ENCODE measurements at places on chromosomes 4 and X.
A peak's percentile ranks its signal among the peaks of the same experiment; 100 is the strongest.

DNA sequence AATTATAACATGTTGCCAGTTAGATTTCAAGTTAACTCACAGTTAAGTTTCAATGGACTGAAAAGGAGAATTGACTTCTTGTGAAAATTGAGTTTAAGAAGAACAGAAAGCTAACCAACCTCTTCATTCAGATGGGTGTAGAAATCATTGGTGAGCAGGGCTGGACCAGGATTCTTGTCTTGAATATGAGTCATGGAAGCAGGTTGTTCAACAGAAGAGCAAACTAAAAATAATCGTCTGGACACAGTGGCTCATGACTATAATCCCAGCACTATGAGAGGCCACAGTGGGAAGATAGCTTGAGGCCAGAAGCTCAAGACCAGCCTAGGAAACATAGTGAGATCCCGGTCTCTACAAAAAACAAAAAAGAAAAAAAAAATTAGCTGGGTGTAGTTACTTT, 98.2 kb downstream of the ARSJ start:
- DNase-seq, result no peak

- DNase-seq, result no peak
Measured at GRCh38 chr4:100929135-100929534, 411.3 kb upstream of the EMCN start.

DNA sequence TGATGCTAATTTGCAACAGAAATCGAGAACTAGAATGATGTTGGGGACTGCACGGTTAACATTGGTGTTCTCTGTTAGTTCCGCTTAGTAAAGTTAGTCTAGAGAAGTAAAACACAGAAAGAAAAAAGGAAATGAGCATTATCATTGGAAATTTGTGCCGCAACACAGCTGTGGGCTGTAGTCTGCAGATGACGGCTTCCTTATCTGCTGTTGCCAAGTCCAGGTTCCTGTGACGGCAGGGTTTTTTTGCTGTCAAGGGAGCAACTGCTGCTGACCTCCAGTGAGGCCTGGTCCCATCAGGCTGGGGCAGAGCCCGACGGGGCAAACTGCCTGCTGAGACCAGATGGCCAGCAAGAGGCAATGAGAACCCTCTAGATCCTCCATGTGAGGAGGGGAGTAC, 38.9 kb upstream of the PHEX start:
- DNase-seq, result no peak

GRCh38 chr4:182885738-182886077, 31.5 kb downstream of the DCTD start:
- DNase-seq, result no peak

GRCh38 chrX:67568769-67569168, 24.9 kb downstream of the AR start:
- DNase-seq, result no peak

GRCh38 chrX:69031971-69032391, 133.3 kb downstream of the PJA1 start:
- DNase-seq, result no peak

DNA sequence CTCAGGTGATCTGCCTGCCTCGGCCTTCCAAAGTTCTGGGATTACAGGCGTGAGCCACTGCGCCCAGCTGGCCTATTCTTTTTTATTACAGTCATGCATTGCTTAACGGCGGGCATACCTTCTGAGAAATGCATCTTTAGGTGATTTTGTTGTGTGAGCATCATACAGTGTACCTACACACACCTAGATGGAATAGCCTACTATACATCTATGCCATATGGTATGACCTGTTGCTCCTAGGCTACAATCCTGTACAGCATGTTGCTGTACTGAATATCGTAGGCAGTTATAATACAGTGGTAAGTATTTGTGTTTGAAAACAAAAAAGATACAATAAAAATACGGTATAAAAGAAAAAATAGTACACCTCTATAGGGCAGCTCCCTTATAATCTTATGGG, 6.0 kb downstream of the STAG2 start:
- DNase-seq, result no peak

DNA sequence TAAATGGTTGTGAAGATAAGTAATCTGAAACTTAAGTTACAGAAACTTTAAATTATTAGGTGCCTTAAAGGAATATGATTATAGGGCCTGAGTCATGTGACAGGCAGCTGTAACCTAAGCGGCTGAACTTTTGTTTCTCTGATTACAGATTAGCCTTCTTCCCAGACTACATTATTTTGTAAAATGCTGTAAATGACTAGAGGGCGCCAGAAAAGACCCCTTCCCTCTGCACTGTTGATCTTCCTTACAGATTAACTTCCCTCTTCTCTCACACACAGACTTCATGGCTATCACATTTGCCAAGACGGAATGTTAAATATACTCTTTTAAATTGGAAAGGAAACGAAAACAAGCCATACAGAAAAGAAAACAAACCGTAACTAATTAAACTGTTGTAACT, 96.6 kb downstream of the EVC2 start:
- no peak for DNase-seq

DNA sequence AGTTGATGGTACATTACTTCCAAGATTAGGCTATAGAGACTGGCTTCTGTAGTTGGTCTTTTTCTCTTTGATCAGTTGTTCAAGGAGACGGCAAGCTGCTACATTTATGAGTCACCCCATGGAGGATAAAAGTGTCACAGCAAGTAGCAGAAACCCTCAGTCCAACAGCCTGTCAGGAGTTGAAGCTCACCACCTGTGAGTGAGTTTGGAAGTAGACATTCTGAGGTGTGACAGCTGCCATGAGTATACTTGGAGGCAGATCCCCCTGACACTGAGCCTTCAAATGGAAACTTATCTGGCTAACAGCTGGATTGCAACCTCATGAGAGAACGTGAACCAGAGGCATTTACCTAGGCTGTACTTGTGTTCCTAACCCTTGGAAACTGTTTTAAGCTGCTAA, 68.0 kb downstream of the CCNG2 start:
- DNase-seq, result no peak

DNA sequence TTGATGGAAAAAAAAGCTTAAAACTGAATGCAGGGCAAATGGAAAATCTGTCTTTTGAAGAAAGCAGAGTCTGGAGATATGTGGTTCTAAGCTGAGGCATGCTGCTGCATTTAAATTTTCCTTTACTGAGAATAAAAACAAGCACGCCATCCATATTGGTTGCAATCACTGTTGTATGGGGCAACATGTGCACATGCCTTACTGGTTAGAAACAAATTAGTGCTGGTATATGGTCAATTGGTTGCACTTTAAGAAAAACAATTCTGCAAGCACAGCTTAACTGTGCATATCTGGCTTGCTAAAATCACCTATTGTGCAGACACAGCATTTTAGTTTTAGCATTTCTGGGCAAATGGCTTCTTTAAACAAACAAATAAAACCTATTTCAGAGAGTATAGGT, 239.1 kb downstream of the NDST4 start:
- DNase-seq, result no peak

DNA sequence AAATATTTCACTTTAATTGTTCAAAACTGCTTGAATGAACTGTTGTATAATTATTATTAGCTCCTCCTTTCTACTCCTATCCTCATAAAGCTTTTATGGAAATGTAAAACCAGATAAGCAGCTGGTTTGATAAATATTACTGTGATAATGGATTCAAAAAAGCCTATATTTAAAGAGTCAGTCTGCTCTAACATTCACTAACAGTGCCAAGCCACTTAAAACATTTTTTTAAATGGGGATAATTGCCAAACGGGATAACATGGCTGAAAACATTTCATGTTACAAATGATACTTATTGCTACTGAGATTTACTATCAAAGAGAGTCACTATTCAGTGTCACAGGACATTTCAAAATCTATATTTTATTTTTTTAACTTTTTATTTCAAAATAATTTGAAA, 17.4 kb downstream of the ARHGAP24 start:
- no peak for DNase-seq

DNA sequence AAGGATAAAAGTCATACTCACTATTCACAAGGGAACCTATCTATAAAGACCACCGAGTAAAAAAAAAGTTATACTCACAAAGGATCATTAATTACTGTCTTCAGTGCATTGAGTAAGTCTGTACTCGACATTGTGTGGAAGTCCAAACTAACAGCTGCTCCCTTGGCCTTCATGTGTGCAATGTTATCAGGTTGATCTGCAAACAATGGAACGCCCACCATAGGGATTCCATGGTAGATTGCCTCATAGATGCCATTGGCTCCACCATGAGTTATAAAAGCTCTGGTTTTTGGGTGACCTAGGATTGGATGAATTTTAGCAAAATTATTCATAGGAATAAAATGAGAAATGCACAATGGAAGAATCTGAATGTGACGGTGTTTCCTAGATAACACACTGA, 10.6 kb downstream of the UGT2B4 start:
- no peak for DNase-seq

GRCh38 chr4:16011173-16011572, 48.2 kb upstream of the FGFBP2 start:
- no peak for DNase-seq

DNA sequence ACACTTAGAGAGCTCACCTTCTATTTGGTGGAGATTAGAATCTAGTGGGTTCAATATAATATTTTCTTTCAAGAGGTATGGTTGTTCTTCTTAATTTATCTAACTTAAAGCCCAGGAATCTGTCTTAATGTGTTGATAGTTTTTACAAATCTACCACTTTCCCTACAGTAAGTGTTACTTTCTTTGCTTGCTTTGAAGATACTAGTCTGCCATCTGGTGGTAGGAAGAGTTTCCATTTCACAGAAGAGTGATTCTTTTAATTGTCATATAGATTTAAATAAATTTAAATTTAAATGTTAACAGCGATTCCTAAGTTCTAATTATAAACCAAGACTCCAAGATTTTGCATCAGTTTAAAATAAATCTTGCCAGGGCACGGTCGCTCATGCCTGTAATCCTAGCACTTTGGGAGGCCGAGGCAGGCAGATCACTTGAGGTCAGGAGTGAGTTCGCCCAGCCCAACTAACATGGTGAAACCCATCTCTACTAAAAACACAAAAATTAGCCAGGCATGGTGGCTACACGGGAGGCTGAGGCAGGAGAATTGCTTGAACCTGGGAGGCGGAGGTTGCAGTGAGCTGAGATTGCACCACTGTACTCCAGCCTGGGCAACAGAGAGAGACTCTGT, 43.5 kb downstream of the NUDT9 start:
- peak; percentile 6 for DNase-seq

DNA sequence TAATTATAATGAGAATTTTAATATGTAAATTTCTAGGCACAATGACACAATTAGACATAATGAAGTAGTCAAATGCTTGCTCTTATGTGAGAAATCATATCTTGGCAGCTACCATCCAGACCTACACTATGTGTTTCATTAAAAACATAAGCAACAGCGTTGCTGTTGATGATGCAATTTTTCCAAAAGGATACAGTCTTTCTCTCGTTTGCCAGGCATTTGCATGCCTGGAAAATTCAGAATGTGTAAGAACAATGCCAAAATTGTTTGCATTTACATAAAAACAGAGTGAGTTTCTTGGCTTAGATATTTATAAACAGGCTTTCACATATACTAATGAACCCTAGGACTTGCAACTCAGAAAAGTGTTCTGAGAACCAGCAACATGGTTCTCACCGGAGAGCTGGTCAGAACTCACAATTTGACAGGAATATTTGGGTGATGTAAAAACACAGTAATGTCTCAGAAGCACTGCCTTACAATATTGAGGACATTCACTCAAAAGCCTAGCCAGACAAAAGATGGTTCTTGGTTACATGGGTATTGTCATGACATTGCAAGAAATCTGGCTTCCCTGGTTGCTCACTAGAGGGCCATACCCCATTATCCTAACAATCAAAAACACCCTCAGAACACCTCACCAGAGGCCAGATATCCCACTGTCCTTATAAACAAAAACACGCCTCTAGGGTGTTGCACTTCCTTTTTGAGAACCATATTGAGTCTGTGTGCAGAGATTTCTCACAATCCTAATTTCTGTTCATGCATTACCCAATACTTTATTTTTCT, 1029.0 kb upstream of the AGA start:
- peak; percentile 1 for DNase-seq

DNA sequence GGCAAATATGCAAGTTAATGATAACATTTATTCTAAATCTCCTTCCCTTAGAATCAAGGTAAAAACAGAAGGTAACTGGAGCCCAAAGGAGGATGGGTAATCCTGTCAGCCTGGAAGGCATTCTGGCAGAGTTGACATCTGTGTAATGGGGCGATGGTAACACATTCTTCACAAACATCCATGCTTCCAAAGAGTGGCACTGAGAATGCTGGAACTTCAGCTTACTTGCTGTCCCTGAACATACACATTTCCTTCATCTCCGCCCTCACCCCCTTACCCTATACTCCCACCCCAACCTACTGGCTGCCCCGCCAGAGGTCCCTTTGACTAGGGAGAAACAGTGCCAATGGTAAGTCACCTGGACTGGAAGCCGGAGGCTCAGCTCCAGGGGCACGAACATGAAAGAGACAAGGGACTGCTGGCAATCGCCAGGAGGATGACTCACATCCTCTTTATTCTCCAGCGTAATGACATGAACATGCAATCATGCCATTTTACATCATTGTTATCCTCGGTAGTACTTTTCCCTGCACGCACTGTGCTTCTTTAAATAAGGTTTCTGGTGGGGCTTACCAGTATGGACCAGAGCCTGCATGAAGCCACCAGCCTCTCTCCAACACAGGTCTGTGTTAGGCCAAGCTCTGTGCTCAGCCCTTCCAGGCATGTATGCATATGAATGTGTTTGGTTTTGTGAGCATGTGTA, 694.2 kb upstream of the TENM3 start:
- no peak for DNase-seq

DNA sequence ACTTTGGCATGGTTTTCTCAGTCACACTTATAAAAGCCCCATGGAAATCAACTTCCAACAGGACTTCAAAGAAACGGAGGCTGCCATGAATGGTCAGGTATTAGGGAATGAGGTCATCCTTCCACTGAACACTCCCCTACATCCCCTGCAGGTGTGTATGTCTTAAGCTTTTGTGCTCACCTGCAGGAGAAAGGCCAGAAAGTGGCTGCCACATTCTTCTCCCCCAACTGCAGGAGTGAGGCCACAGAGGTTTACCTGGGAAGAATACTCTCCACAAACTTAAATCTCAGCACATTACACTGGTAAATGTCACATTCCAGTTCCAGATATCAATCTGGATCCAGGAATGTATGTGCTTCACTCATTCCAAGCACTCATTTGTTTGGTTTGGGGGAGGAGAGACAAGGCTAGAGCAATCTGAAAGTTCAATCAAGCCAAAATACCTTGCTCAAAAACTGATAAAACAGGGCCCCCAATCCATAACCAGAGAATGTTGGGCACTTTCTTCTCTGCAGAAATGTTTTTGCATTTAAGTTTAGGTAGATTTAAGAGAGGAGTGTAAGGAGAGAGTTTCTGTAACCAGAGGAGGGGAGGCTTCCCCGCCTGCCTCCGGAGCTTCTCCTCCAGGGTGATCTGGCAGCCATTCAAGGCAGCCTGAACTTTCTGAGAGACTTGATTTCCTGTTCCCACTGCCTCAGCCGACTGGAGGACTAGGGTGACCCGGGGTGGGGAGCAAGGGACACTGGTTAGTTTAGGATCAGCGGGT, 15.4 kb downstream of the FAM9C start:
- peak; percentile 48 for DNase-seq

- peak; percentile 12 for DNase-seq
Measured at GRCh38 chr4:132642016-132642817, 506.9 kb upstream of the PCDH10 start.

- DNase-seq, result no peak
Measured at GRCh38 chrX:11427453-11428071, 134.3 kb downstream of the AMELX start.

GRCh38 chr4:87147116-87147515, 73.3 kb downstream of the KLHL8 start:
- no peak for DNase-seq
